ENCODE measurements at places on chromosomes 12 and 14. TPM values are rescaled to one million over a fixed set of nuclear protein-coding genes. Genes with fewer than 3 reads are reported as not detected.

The GALNT16 gene
- 0.30 TPM for total RNA-seq

The PLD4 gene
- total RNA-seq = not detected

The IGF1 gene
- total RNA-seq = not detected

The SLC4A8 gene
- total RNA-seq = 1.6 TPM

The DIO2 gene
- not detected for total RNA-seq

The KRT72 gene
- total RNA-seq = not detected

The USP5 gene
- total RNA-seq = 88.4 TPM

The ACOT2 gene
- 7.8 TPM for total RNA-seq

The VSIG10 gene
- 20.5 TPM for total RNA-seq

The HOXC12 gene
- not detected for total RNA-seq

The PRPH gene
- not detected for total RNA-seq

The EFS gene
- total RNA-seq = not detected

The TGM1 gene
- 0.91 TPM for total RNA-seq

The MYF6 gene
- not detected for total RNA-seq

The TSPAN8 gene
- total RNA-seq = 5.8 TPM

The PTPRB gene
- total RNA-seq = 92.9 TPM

The OR10G3 gene
- total RNA-seq = not detected

The MSI1 gene
- total RNA-seq = not detected

The GDF3 gene
- total RNA-seq = not detected

The PLEKHG7 gene
- not detected for total RNA-seq

The SLC39A2 gene
- not detected for total RNA-seq

All from epithelial cell of umbilical artery (primary cell).